ENCODE measurements at places on chromosomes 1 and 21.

GRCh38 chr1:216047811-216048572, 375.3 kb downstream of the USH2A start:
- DNase-seq = no peak

DNA sequence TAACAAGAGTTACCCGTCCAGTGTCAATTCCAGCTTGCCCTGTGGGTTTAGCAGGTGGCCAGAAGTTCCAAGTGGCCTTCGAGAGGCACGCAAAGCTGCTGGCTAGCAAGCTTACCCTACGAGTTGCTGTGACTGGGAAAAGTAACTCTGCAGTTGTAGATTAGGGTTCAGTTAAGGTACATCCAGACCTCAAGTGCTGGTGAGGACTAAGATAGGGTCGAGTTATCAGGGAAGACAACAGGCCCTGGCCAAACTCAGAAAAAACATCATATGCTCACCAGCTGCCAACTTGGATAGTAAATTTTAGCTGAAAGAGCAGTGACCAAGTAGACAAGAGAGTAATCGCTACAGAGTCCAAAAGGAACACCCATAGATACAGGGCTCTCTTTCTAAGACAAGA, 27.7 kb upstream of the LRRC7 start:
- no peak for DNase-seq

DNA sequence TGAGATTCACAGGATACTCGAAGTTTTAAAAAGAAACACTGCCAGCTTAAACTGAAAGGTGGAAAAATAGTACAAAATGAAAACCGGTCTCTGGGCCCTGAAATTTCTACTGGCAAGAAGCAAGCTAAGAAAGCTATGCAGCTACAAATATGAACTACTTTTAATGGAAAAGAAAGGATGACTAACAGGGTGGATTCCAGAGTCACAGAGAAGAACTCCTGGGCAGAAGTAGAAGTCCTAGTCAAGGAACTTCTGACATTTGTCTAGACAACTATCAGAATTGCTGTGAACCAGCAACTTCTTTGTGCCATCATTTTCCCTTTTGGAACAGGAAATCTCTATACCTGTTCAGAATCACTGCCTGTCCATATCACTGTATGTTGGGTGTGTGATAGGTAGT, 38.1 kb downstream of the CD160 start:
- DNase-seq = no peak

DNA sequence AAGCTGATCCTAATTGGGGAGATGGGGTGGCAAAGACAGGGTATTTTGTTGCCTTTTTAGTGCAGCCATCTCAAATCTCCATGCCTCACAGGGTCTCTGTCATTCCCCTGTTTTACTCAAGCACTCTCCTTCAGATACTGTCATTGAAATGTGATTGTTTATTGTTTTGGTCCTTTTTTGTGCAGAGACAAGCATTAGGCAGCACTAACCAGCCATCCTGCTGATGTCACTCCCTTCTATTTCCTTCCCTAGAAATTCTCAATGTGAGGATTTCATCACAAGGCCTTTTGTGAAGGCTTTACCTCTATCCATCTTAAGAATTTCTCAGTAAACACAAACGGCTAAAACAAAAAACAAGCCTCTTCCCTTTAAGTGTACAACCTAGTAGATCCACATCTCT, 34.7 kb downstream of the OR10J5 start:
- DNase-seq = no peak

- DNase-seq = no peak
Measured at GRCh38 chr1:204319462-204319861, 40.3 kb downstream of the PLEKHA6 start.

DNA sequence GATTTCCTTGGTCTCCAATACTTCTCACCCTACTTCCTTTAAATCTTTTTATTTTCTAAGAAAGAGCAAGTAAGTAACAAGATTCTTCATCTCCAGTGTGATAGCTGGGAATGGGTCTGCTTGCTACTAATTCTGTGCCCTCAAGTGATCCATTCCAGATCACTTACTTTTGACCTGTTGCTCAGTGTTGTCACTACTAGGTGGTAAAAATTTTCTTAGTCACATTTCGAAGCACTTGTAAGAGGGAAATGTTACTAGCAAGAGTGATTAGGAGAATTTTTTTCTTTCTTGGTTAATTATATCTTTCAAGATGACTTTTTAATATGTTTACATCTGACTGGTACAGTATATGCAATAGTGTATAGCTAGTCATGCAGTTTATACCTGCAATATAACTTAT, 2.2 kb downstream of the UBAP2L start:
- DNase-seq = no peak

DNA sequence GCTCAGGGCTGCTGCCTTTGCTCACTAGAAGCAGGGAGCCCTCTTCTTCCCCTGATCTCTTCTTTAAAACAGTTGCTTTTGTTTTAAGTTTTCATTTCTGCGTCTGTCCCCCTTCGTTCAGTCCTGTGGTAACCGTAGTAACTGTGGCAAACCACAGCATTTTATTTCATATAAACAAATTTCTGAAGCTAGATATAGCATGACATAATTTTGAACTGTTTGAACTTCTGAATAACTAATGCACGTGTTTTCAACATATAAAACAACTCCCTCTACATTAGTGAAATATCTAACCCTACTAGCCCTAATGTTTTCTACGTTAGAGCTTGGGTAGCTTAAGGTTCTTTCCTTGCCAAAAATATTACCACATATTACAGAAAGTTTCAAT, 104.6 kb downstream of the DISP1 start:
- no peak for DNase-seq

- no peak for DNase-seq
Measured at GRCh38 chr1:43267818-43268425, 1.9 kb upstream of the TMEM125 start.

GRCh38 chr1:106268070-106268469, 788.4 kb upstream of the PRMT6 start:
- DNase-seq = no peak

GRCh38 chr1:80251591-80251990, 1245.1 kb upstream of the ADGRL4 start:
- no peak for DNase-seq

- DNase-seq = no peak
Measured at GRCh38 chr1:162381941-162382750, 618 bp downstream of the C1orf226 start.
